ENCODE measurements at places on chromosomes 3 and 15. TPM values are rescaled to one million over a fixed set of nuclear protein-coding genes. Genes with fewer than 3 reads are reported as not detected.

The AP4E1 gene
- total RNA-seq: 15.7 TPM

The MITF gene
- total RNA-seq: 30.1 TPM

The SPTSSB gene
- total RNA-seq: 0.58 TPM

The RTF1 gene
- total RNA-seq: 36.9 TPM

The CATSPER2 gene
- total RNA-seq: 0.50 TPM

The DCLK3 gene
- total RNA-seq: not detected

The MYL3 gene
- total RNA-seq: not detected

The DNAH12 gene
- under 0.01 TPM for total RNA-seq

The C2CD4A gene
- not detected for total RNA-seq

The ENTPD3 gene
- not detected for total RNA-seq

The HES1 gene
- total RNA-seq: 2.0 TPM

The GOLGA8H gene
- 0.44 TPM for total RNA-seq

The SPRED1 gene
- total RNA-seq: 50.5 TPM

The XCR1 gene
- not detected for total RNA-seq

The HHLA2 gene
- not detected for total RNA-seq

The GOLGA6L26 gene
- total RNA-seq: not detected

The RASGRP1 gene
- under 0.01 TPM for total RNA-seq

The DUT gene
- total RNA-seq: 93.7 TPM

The GOLGA8Q gene
- total RNA-seq: 1.5 TPM

The PLAAT1 gene
- not detected for total RNA-seq

The FAM107A gene
- under 0.01 TPM for total RNA-seq

The WNT5A gene
- 3.6 TPM for total RNA-seq

The THSD4 gene
- 31.3 TPM for total RNA-seq

The P2RY12 gene
- 0.29 TPM for total RNA-seq

The SCN5A gene
- total RNA-seq: 0.29 TPM

The PSTPIP1 gene
- 0.17 TPM for total RNA-seq

The MINAR1 gene
- total RNA-seq: 0.83 TPM

The ITIH4 gene
- 3.3 TPM for total RNA-seq

The INSYN1 gene
- total RNA-seq: 0.73 TPM

Data from smooth muscle cell of trachea (primary cell).